AG08396 (cell line): ENCODE measurements at places on chromosomes 1 and 21.

GRCh38 chr1:182621906-182622305, 17.7 kb upstream of the RGS16 start:
- DNase-seq, result no peak

GRCh38 chr1:16091296-16091695, 17.8 kb upstream of the FAM131C start:
- DNase-seq, result no peak

DNA sequence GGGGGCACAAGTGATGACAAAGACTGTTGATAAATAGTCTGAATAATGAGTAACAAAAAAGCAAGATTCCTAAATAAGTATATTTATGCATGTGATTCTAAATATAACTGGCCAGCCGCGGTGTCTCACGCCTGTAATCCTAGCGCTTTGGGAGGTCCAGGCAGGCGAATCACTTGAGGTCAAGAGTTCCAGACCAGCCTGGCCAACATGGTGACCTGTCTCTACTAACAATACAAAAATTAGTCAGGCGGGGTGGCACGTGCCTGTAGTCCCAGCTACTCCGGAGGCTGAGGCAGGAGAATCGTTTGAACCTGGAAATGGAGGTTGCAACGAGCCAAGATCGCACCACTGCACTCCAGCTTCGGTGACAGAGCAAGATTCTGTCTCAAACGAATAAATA, 161.5 kb downstream of the TOMM20 start:
- DNase-seq, result no peak

- no peak for DNase-seq
Observed at GRCh38 chr1:26518355-26518754, 11.2 kb upstream of the RPS6KA1 start.

DNA sequence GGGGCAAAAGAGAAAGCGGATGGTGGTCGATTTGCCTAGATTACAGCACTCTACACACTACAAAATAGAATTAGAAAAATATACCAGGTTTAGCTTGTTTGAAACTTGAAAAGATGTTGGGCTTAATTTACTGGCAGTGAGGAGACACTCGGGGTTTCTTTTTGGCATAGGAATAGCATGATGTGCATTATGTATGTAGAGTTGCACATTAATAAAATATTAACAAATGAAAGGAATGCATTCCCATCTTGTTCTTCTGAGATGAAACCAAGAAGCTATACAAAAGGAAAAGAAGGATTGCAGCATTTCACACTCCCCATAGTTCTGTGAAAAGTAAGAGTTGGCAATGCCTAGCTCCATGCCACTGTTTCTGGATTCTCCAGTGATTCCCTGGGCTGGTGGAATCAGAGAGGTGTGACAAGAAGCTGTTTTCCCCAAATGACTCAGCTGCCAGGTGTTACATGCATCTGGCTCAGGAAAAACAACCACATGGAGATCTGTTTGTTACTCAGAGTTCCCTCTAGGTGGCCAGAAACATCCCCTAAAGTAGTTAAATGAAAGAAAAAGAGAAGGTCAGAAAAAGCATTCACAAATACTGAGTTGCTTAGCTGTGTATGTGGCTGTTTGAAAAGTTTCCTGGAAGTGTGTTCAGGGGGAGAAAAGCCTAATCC, 115.6 kb downstream of the UCK2 start:
- no peak for DNase-seq
